NCI-H2171 treated with DMSO at 0.1 percent for 48 hours (cell line): ENCODE measurements at places on chromosomes 11 and 22.

GRCh38 chr11:31764261-31764660, 46.9 kb downstream of the PAX6 start:
- no peak for DNase-seq

- DNase-seq: peak; percentile 38
Observed at GRCh38 chr22:28883917-28884746, 760 bp downstream of the ZNRF3 start.

GRCh38 chr11:11237070-11237832, 115.8 kb downstream of the CSNK2A3 start:
- no peak for DNase-seq

GRCh38 chr11:93131709-93132108, 66.1 kb downstream of the SLC36A4 start:
- DNase-seq: peak; percentile 2

DNA sequence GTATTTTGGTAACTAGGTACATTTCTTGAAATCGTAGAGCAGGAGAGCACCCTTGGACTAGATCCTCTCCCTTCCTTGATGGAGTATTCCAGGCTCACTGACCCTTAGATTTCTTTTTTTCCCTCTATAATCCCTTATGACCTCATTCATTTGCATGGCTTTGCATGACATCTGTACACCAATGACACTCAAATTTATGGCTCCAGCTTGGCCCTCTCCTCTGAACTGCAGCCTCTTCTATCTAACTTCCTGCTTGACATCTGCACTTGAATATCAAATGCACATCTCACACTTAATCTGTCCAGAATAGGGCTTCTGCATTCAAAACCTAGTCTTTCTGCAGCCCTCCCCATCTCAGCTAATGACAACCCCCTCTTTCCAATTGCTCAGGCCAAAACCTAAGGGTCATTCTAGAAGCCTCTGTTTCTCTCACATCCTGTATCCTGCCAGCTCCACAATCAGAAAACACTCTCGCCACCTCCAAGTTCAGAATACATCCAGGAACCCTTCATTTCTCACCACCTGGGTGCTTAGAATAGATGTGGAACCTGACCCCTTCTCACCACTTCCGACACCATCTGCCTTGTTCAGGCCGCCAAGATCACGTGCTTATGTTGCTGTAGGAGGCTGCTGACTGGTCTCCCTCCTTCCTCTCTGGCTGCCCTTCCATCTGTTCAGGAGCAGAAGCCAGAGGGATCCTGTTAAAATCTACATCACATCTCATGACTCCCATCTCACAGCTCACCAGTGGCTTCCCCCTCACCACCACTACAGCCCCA, 138.9 kb upstream of the MTNR1B start:
- peak; percentile 95 for DNase-seq

- no peak for DNase-seq
Observed at GRCh38 chr11:65279741-65280440, 18.1 kb downstream of the POLA2 start.

DNA sequence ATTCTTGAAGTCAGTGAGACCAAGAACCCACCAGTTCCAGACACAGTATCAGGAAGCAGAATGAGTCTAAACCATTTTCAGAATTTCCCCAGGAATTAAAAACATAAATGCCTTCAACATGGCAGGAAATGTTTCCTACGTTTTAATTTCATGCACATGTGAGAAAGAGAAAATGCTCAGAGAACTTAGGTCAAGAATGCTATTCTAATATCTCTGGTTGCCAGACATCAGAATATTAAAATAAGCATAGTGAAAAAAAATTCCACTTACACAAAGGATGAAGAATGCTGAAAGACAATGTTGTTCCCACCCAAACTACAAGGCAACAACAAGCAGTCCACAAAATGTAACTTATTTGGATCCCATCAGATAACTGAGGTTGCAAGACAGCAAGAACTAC, 104.8 kb downstream of the RAB38 start:
- DNase-seq: no peak
